GM12891 (cell line): ENCODE measurements at places on chromosomes 12 and 14.

DNA sequence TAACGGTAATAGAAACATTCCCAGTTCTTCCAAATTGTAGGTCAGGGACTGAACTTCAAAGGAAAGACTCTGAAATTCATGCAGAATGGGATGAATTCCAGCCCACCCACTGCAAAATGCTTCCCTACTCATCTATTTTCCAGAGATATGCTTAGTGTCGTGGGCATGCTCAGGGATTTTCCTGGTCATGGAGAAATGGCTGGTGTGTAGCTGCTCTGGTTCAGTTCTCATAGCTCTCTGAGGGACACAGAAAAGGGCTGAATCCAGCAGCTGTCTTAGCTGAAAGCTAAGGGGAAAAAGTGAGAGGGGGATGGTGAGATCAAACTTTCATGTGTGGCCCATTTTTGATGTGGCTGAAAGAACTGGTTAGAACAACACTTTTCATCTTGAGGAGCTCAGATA is 72.9 kb upstream of the KRAS start:
- DNase-seq = no peak

- DNase-seq = no peak
These were observed 3.5 kb downstream of the RSRC2 start for GRCh38 chr12:122523280-122523679.

- no peak for DNase-seq
These were observed 74.8 kb upstream of the DICER1 start for GRCh38 chr14:95231966-95232633.

DNA sequence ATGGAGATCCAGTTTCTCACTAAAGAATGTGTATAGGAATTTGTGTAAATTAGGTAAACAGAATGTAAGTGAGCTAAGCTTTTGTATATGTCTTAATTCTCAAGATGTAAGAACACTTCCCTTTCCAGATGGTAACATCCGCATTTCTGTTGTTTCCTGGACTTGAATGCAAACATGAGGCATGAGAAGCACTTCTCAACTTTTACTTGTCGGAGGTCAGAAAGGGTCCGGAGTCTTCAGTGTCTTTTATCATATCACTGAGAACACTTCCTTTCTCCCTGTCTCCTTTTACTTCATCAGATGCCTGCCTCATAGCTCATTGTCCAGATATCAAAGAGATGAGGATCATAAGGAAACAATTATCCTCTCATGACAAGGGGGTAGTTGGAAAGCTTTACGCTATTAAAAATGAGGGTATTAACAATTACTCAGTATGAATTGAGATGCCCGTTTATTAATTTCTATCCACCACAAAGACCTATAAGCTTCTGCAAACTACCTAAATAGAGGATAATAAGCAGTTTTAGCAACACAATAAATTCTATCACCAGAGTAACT is 214.1 kb upstream of the FLRT2 start:
- no peak for DNase-seq

DNA sequence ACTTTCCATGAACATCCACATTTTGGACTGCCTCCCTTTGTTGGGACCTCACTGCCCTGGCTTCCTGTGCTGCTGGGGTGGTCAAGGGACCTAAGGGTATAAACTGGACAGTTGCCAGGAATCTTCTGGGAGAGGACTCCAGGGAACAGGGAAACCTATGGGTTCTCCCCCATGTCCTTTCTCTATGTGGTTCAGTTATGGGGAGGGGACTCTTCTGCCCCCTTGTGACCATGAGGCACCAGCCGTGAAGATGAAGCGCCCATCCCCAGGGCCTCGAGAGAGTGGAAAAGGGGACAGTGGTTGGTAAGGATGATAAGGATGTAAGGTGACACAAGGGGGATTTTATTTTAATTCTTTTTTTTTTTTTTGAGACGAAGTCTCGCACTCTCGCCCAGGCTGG is 177.0 kb upstream of the TMEM132C start:
- DNase-seq = no peak

GRCh38 chr14:67663633-67664032 is 10.8 kb downstream of the VTI1B start:
- no peak for DNase-seq

- DNase-seq = no peak
These were observed 62.8 kb downstream of the OTOGL start for GRCh38 chr12:80162177-80162576.

GRCh38 chr12:2057041-2057794 is 4.4 kb downstream of the CACNA1C start:
- DNase-seq = no peak

DNA sequence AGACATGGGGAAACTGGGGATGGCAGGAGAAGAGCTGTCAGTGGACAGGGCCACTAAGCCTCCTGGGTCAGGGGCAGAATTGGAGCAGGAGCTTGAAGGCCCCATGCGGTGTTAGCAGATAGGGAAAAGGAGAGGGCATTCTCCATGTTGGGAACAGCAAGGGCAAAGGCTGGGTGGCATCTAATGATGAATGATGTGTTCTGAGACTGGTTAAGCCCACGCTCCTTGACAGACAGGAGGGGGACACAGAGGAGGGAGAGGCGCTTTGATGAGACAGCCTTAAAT is 63.0 kb downstream of the CLMN start:
- DNase-seq = no peak

GRCh38 chr12:82655751-82656150 is 31.0 kb upstream of the TMTC2 start:
- no peak for DNase-seq

DNA sequence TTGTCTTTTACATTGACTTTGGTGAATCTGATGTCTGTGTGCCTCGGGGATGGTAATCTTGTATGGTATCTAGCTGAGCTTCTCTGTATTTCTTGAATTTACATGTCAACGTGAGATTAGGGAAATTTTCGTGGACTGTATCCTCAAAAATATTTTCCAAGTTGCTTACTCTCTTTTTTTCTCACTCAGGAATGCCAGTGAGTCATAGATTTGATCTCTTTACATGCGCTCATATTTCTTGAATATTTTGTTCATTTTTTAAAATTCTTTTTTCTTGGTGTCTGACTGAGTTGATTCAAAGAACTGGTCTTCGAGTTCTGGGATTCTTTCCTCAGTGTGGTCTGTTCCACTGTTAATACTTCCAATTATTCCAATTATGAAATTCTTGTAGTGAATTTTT is 207.7 kb downstream of the RAD51B start:
- no peak for DNase-seq

DNA sequence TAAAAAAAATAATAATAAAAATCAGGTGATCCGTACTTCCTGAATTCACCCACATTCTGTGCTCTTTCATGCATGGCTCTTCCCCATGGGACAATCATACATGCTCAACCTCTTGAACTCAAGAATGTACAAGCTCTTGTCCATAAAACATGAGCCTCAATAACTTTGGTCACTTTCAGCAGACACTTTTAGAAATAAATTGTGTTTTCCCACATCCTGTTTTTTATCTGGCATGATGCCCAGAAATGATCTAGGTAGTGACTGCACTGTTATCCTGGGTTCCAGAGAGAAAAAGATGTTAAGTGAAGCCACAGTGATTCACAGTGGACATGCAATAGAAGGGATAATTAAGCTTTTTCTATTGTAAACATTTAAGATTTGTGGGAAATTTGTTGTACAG is 537.6 kb upstream of the TMEM132C start:
- DNase-seq = no peak

DNA sequence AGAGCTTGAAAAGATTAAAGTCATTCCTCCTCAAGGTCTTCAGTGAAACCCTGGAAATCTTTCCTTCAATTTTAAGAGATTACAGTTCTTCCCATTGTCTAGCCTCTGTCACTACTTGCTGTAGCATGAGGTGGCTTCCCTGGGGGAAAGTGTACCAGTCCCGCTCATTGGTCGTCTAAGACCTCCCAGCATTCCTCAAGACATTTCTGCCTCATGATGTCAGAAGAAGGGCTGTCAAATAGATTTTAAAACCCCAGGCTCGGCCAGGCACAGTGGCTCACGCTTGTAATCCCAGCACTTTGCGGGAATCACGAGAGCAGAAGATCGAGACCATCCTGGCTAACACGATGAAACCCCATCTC is 46.7 kb downstream of the SMUG1 start:
- DNase-seq = no peak

DNA sequence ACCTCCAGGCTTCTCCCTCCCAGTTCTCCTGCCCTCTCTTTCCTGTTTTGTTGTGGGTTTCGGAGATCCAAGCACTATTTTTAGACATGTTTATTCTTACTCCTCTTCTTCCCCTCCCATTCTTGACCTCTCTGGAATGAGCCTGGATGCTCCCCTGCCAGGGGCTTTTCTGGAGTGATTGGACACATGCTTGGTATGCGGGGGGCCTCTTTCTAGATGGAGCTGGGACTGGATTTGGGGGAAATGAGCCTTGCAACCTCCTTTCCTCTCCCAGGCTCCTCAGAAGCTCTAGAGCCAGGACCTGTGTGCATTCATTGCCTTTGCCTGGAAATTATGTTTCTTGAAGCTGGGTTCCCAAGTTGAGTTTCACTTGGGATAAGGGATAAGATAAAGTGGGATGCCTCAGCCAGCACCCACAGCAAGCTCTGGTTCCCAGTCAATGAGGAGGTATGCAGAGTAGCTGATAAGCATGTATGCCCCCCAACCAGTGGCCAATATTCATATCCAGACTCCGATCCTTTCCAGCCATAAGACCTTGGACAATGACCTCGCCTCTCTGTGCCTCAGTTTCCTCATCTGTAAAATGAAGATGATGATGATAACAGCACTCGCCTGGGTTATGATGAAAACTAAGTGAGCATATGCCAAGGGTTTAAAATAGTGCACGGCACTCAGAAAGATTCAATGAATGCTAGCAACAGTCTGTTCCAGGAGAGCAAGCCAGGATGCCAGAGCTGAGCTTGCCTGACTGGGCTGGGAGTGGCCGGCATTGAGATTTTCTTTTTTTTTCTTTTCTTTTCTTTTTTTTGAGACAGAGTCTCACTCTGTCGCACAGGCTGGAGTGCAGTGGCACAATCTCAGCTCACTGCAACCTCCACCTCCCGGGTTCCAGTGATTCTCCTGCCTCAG is 97.8 kb downstream of the SCARB1 start:
- DNase-seq = no peak

- no peak for DNase-seq
These were observed 2.2 kb upstream of the PPTC7 start for GRCh38 chr12:110585231-110585799.

DNA sequence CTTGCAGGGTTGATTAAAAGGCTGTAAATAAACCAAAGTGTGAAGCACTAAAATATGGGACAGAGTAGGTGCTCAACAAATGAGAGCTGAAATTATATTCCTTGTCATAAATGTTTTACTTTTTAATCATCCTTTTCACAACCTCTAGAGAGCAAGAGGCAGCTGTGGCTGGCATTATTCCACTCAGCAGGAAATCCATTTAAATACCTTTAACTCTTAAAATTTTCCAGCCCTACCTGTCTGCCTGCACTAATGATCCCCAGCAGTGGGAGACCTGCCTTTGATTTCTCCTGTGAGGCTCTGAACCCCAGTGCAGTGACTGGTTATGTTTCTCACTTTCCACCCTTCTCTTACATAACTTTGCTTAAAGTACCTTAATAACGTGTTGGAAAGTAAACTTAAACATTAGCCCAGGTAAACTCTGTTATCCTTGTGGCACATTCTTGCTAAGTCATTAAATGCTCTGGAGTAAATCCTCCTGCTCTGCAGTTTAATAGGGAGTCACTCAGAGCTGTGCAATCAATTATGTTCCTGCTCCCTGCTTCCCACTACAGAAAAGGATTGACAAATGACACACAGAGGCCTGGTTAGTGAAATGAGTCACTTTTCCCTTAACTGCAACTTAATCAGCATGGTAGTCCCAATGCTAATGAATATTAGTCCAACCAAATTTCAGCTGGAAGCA is 755.7 kb upstream of the USP15 start:
- no peak for DNase-seq

GRCh38 chr12:111455448-111456320 is 50.0 kb downstream of the SH2B3 start:
- DNase-seq = no peak

DNA sequence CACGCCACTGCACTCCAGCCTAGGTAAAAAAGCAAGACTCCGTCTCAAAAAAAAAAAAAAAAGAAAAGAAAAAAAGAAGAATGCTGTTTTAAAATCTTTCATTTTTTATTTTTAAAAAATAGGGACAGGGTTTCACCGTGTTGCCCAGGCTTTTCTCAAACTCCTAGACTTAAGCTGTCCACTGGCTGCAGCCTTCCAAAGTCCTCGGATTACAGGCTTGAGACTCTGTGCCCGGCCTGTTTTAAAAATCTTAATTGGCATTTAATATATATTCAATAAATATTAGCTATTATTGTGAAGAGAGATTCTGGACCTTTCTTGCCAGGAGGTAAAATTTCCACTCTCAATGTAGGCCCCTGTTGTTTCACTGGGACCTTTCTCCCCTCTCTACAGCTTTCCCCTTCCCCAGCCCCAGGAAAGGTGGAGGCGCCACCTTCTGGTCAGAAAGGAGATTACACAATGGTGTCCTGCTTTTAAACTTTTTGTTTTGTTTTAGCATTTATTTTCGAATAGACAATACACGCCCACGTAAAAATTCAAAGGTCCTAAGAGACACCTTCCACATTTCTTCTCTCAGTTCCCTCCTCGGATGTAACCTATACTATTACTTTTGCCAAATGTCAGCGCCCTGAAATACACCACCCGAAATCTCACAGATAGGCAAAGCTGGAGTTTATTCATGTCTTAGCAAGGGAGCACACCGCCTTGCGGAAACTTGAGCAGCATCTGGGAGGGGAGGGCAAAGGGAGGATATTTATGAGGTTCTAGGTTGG is 23.8 kb upstream of the PHC1 start:
- peak; percentile 29 for DNase-seq

DNA sequence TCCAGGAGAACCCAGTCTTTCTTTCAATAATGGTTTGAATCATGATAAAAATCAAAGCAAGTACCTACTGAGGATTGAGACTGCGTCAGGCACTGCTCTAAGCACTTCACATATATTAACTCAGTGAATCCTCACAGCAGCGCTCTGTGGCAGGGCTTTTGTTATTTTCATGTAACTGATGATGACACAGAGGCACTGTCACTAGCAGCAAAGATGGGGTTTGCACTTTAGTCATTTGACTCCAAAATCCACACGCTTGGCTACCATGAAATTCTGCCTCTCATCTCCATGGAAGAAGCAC is 98.8 kb upstream of the GSC start:
- DNase-seq = no peak

- no peak for DNase-seq
These were observed 87.0 kb downstream of the GALNT8 start for GRCh38 chr12:4807116-4807783.

GRCh38 chr12:24945845-24946244 is 3.1 kb downstream of the BCAT1 start:
- no peak for DNase-seq

- no peak for DNase-seq
These were observed 188.9 kb downstream of the NPAS3 start for GRCh38 chr14:33127531-33127930.
